HS-27A (cell line): ENCODE measurements at places on chromosomes 5 and 9.
A peak's percentile ranks its signal among the peaks of the same experiment; 100 is the strongest.

DNA sequence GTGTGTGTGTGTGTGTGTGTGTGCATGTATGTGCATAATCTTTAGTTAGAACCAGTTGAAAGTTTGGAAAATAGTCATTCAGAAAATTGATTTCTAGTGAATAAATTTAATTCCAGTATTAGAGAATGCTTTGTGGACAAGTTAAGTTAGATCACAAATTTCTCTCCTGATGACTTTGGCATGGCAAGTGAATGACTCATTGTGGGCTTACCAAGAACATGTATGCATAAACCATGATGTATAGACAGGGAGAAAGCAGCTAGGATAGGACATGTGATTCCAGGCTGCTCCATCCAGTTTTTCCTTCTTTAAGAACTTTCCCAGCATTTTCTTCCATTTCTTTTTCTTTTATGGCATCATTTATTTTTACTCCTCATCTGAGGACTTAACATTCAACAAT, 85.7 kb upstream of the SGCD start:
- DNase-seq, result no peak

DNA sequence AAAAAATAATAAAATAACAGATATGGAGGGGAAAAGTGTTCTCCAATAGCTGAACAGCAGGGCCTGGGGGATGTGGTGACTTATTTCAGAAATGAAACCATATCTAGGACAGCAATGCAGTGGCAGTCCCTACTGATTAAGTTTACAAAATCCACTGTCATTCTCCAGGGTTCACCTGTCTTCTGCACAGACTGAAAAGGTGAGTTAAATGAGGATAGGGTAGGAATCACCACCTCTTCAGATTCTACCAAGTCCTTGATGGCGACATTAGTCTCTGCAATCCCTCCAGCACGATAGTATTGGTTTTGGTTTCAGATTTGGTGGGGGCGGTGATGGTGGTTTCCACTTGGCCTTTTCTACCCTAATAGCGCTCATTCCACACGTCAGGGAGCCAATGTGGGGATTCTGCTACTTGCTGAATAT, 32.3 kb upstream of the NPM1 start:
- no peak for DNase-seq

DNA sequence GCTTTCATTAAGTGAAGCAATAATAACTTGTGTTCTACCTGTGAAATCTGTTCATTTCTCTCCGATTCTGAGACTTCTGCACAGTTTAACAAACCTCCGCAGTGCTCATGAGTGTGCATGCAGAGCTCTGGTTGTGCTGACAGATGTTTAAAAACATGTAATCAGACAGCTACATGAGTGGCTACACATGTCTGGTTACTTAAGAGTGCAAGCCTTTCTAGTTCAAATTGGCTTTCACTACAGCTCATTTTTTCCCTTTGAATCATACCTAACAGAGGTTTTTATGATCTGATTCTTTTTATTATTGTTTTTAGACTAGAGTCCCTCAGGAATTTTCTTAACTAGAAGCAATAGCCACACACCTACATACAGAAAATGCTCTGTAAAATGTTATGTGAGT, 310.2 kb downstream of the ARRDC3 start:
- no peak for DNase-seq

DNA sequence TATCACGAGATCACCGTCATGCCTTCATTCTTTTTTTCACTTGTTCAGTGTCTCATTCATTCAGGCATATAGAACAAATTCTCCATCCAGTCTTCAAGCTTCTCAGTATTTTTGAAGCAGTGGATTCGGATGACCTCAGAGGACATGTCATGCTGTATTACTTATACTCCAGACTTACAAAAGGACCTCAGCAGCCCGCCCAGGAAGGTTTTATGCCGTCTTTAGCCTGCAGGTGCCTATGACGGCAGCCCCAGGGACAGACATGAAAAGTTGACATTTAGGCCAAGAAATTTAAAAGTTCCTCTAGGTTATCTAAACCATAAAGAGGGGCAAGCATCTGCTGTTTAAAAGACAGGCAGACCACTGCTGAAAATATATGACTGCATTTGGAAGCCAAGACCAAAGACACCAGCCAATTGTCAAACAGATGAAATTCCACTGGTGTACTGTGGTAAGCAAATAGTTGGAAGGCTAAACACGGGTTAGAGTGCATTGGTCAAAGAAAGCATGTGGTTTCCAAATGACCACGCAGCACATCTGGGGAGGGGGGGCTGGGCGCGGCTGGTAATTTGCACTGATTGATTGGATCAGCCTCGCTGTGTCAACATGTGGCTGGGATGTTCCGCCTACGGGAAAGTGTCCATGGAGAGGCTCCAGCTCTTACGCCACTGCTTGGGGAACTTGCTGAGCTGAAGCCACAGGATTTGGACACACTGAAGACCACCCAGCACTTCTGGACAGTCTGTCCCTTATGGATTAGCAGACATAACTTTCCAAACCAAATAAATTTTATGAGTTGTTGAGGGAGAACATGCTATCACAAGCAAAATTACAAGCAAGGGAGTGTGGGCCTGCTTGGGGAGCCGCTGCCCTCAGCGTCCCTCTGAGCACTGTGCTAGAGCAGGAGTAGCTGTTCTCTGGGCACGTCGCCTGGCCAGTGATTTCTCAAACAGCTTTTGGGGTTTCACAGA, 173.6 kb downstream of the FANCC start:
- DNase-seq, result no peak

GRCh38 chr9:134275375-134275774, 50.9 kb upstream of the RXRA start:
- DNase-seq, result no peak

DNA sequence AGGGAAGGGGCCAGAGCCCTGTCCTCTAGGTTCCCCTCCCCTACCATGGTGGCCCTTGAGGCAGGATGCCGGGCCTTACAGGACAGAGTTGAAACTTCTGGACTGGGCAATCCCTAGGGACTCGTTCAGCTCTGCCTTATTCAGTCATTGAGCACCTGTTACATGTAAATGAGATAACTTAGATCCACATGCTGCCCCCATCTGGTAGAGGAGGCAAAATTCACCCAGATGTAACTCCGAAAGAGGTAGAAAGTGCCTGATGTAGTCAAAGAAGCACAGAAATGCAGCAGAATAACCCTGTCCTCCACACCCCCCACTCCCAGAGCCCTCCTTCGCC, 1.5 kb downstream of the GGTA1 start:
- DNase-seq, result peak; percentile 4

- peak; percentile 22 for DNase-seq
Observed at GRCh38 chr9:130542457-130543228, 36.7 kb upstream of the FUBP3 start.

DNA sequence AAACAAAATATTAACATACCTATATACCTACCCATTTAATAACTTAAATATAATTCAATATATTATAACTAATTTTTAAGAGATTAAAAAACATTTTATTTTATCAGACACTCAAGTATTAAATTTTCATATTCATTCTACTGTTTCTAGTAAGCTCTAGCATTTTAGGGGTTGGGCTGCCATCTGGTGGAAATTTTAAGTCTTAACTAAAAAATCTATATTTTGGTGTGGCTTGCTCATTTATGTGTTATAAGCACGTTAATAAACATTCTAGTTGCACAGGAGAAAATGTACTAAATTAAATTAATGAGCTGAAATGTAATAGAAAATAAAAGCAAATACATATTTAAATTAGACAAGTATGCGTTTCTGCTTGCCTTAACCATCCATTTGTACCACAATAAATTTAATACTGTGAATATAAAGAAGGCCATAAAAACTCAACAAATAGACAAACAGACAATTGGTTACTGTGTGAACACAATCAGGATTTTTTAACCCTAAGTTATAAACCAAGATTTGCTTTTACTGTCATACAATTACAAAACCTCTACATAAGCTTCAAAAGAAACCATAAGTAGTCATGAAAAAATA, 1728.3 kb upstream of the CDH9 start:
- no peak for DNase-seq

DNA sequence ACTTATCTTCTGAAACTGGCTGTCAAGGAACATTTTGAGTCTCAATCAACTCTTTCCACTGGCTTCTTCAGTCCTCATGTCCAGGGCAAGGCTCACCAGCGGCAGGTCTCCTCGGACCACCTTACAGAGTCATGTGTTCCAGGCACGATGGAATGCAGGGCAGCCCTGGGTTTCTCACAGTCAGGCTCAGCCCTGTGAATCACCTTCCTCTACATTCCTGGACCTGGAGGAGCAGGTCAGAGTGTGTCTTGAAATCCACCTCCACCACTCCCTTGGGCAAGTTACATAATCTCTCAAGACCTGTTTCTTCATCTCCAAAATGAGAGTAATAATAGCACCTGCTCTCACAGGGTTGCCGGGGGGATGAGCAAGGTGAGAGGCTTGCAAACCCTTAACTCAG, 16.0 kb downstream of the ENC1 start:
- DNase-seq, result no peak

- no peak for DNase-seq
Observed at GRCh38 chr5:44387921-44388320, 1.3 kb downstream of the FGF10 start.

GRCh38 chr5:85896514-85896913, 721.2 kb upstream of the COX7C start:
- no peak for DNase-seq

DNA sequence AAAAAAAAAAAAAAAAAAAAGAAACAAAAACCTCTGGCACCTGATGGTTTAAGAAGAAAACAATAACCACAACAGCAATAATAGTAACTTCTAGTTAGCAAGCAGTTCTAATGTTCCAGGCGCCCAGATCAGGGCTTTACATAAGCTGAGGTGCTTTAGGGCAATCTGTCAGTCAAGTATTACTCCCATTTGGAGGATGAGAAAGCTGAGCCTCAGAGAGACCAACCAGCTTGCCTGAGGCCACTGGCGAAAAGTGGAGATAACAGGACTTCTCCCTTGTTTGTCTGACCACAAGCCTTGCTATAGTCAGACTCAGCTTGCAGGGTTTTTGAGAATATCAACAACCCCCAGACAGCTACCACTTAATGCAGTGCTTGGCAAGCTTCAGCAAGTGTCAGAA, 83.5 kb upstream of the BOD1 start:
- DNase-seq, result no peak

GRCh38 chr5:124860291-124860655, 113.8 kb upstream of the ZNF608 start:
- DNase-seq, result no peak

- DNase-seq, result no peak
Observed at GRCh38 chr9:95373782-95374487, 56.4 kb upstream of the FANCC start.

GRCh38 chr5:88734191-88734640, 148.8 kb downstream of the MEF2C start:
- DNase-seq, result no peak

- no peak for DNase-seq
Observed at GRCh38 chr9:34771007-34771406, 61.1 kb upstream of the CCL21 start.

- DNase-seq, result no peak
Observed at GRCh38 chr9:84330246-84330645, 10.3 kb downstream of the SLC28A3 start.

DNA sequence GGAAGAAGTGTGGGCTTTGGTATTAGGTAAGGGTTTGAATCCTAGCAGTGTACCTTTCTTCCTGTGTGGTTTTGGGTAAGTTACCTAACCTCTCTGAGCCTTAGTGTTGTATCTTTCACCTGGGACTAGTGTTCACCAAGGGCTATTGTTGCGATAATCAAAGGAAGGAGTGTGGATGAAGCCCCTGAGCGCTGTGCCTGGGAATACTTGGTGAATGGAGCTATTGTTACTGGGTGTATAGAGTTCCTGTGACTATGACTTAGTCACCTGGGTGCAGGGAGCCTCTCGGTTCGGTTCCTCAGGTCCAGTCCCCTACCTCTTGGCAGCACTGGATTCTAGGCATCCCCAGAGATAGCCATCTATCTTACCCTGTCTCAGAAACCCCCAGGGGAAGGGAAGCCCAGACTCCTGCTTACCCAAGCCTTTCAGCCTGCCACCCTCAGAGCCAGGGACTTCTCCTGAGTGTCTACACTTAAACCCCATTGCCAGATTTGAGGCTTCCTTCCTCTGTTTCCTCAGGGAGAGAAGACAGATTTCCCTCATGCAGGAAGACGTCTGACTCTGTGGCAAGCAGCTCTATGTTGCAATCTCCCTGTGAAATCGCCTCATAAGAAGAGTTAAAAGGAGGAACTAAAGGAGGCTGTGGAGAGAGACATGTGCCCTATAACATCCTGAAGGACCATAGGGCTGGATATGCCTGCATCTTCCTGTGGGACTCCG, 181.0 kb upstream of the PITX1 start:
- DNase-seq, result no peak
